ENCODE measurements at places on chromosomes 3 and 15. TPM values are rescaled to one million over a fixed set of nuclear protein-coding genes. Genes with fewer than 3 reads are reported as not detected.

- H3K27me3 ChIP-seq: no peaks in the 10 kb centered on the region
- no peaks in the 10 kb centered on the region for H3K36me3 ChIP-seq
- H3K27ac ChIP-seq: no peak overlapping the region
- no peaks in the 10 kb centered on the region for H3K4me1 ChIP-seq
- peak; percentile 77 for DNase-seq
- H3K4me3 ChIP-seq: no peak overlapping the region
These were observed 16.7 kb upstream of the CMTM7 start for GRCh38 chr3:32374788-32375595.

DNA sequence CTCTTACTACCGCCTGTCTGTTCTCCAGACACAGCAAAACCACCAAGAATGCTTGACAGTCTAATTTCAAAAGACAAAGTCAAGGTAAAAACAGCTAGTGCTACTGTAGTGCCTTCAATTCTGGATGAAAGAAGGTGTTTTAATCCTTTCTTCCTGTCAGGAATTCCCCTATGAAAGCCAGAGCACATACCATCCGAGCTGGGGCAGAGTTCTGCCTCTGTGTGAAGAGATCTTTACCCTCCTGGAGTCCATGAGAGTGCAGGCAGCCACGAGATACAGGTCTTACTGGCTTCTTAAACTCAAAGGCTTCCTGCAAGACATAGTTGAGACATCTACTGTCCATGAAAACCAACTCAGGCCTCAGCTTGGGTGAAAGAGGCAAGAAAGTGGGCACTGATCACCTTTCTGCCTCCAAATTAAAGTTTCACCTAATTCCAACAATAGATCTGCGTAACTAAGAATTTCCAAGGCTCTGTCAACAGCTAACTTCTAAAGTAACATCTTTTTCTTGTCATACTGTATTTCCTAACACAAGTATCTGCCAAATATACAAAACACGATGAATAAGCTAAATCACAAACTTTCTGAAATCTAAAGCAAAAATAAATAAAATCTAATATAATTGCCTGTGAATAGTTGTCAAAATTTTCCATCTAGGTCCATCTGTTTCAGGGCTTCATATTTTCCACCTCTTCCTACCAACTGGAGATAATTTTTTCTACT, 7.5 kb downstream of the CDC25A start:
- no peak overlapping the region for H3K4me3 ChIP-seq
- DNase-seq: no peak
- H3K36me3 ChIP-seq: no peaks in the 10 kb centered on the region
- no peaks in the 10 kb centered on the region for H3K4me1 ChIP-seq

DNA sequence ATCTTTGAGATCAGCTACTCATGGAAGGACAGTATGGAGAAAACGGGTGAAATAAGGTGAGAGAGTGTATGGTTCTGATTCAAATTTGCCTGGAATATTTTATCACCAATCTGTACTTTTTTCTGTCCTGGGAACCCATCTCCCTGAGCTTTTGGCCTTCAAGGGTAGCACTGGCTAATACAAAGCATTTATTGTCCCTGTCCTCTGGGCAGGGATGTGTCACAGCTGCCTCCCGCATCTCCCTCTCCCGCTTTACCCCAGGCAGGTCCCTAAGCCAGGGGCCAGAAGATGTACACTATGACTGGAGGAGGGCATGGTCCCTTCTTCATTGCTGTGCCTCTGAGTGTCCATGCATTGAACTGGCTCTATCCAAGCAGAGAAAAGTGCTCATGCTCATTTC, 201.7 kb upstream of the CHRNA7 start:
- H3K4me3 ChIP-seq: no peak overlapping the region
- H3K27me3 ChIP-seq: no peaks in the 10 kb centered on the region
- H3K27ac ChIP-seq: no peak overlapping the region
- no peak for DNase-seq
- H3K4me1 ChIP-seq: no peaks in the 10 kb centered on the region

GRCh38 chr3:72577190-72577589, 271.1 kb downstream of the SHQ1 start:
- no peak for DNase-seq
- H3K4me3 ChIP-seq: no peak overlapping the region
- H3K27me3 ChIP-seq: no peaks in the 10 kb centered on the region
- no peak overlapping the region for H3K27ac ChIP-seq

SMAD6 gene
- total RNA-seq: 0.76 TPM

GRCh38 chr3:127720161-127720823, 47.5 kb downstream of the ABTB1 start:
- H3K27ac ChIP-seq: no peak overlapping the region
- H3K4me3 ChIP-seq: no peak overlapping the region
- H3K4me1 ChIP-seq: no peaks in the 10 kb centered on the region
- no peak for DNase-seq

ZNF860 gene
- total RNA-seq: 0.11 TPM

DNA sequence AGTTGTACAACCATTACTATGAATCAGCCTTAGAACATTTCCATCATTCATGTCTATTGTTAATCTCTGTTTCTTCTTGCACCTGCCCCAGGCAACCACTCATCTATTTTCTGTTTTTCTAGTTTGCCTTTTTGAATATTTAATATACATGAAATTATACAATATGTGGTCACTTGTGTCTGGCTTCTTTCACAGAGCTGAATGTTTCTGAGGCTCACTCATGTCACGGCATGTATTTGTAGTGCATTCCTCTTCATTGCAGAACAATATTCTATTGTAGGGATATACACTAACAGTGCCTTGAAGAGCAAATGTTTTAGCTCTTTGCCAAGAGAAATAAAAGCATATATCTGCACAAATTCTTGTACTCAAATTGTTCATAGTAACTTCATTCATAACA, 32.9 kb downstream of the CERS3 start:
- DNase-seq: no peak
- no peaks in the 10 kb centered on the region for H3K36me3 ChIP-seq
- H3K27me3 ChIP-seq: no peaks in the 10 kb centered on the region

TRH gene
- not detected for total RNA-seq

GRCh38 chr3:126984391-126985131, 1.6 kb downstream of the PLXNA1 start:
- H3K4me3 ChIP-seq: peak overlapping the region; percentile 46
- no peak for DNase-seq
- peaks cover 6% of the 10 kb centered on the region for H3K4me1 ChIP-seq
- no peaks in the 10 kb centered on the region for H3K27me3 ChIP-seq
- no peaks in the 10 kb centered on the region for H3K36me3 ChIP-seq

GRCh38 chr3:66656609-66657008, 155.8 kb upstream of the LRIG1 start:
- DNase-seq: no peak
- H3K27ac ChIP-seq: no peak overlapping the region
- no peaks in the 10 kb centered on the region for H3K36me3 ChIP-seq
- H3K4me1 ChIP-seq: no peaks in the 10 kb centered on the region
- no peak overlapping the region for H3K4me3 ChIP-seq

- no peak overlapping the region for H3K4me3 ChIP-seq
- no peaks in the 10 kb centered on the region for H3K36me3 ChIP-seq
- H3K4me1 ChIP-seq: no peaks in the 10 kb centered on the region
- H3K27ac ChIP-seq: no peak overlapping the region
These were observed 167.4 kb upstream of the LPP start for GRCh38 chr3:187986514-187986934.
